ENCODE measurements at places on chromosomes 7 and 10.

DNA sequence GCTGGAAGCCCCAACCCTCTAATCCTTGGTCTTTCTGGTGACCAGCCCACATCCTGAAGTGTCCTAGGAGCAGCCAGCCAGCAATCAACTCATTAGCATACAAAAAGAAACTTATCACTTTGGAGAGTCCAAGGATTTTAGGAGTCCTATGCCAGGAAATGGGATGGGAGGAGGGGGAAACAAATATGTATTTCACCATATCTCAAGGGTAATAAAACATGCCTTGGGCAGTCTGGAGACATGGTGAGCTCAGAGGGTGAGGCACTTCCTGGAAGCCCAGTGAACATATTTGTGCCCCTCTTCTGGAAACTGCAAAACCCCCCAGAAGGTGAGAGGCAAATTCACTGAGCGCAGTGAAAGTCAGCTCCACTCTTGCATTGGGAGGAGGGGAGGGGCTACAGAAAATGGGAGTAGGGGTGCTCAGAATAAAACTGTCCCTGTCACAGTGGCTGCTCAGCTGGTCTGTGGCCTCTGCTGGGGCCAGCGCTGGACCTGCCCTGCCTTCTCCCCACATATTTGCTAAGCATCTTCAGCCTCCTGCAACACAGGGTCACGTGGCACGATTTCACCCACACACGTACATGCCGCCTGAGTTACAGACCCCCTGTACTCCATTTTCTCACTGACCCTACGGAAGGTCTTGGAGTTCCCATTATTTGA, 17.7 kb upstream of the ZMIZ1 start:
- DNase-seq = no peak

GRCh38 chr7:25779002-25779546, 372.9 kb upstream of the NFE2L3 start:
- DNase-seq = no peak

DNA sequence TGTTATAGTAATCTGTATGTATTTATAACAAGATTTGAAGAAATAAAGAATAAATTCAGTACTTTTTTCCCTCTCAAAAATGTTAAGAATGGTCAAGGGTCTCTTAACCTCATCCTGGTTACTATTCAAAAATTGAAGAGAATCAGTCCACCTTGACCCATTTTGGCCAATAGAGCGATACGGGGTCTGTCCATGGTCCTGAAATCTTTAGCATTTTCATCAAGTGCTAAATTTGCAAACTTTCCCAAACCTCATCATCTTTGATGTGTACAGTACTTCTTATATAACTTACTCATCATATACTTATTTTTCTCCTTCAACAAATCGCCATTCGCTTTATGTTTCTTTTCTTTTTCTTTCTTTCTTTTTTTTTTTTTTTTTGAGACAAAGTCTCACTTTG, 23.6 kb downstream of the TMEM178B start:
- DNase-seq = peak; percentile 13

GRCh38 chr10:44043646-44044375, 341.1 kb downstream of the CXCL12 start:
- peak; percentile 79 for DNase-seq

DNA sequence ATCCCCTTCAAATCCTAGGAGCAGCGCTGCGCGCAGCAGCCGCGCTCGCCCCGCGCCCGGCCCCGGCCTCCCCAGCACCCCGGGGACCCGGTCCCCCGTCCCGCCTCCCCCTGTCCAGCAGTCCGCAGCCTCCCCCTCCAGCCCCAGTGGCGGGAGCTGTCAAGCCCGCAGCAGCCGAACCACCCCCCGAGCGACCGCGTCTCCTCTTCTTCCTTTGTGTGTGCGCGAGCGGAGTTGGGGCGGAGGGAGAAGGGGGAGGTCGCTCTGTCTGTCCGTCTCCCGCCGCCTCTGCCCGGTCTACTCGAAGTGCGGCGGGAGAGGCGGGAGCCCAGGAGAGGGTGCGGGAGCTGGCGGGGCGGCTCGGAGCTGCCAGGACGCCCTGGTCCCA, 375 bp upstream of the CHN2 start:
- DNase-seq = peak; percentile 46

- DNase-seq = no peak
These were observed 18.4 kb downstream of the FAM53B start for GRCh38 chr10:124725791-124726190.

DNA sequence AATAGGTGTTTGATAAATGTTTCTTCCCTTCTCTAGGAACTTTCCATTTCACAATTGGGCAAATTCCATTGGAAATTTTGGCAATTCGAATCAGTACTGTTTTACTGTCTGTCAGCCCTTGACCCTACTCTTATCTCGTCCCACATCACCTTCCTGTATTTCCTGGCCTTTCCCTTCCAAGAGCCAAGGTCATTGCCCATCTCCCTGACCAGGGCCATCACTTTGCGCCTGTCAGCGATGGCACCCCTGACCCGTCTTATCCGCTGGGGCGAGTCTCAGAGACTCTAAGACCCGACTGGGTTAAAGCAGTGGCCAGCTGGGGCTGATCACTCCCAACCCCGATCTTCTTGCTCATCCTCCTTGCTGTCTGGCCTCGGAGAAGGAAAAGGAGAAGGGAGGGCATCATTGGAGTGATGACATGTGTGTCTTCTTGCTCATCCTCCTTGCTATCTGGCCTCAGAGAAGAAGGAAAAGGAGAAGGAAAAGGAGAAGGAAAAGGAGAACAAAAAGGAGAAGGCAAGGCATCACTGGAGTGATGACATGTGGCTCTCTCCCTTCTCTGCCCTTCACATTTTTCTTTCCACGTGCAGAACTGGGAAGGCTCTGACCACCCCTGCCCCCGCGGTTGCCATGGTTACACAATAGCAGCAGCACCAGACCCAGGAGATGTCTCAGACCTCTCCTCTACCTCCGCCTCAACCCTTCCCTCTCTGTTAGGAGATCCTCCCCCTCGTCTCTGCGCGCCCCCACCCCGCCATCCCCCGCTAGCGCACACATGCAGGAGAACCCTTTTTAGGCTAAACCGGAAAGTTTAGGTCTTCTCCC, 2.0 kb downstream of the SEMA3D start:
- DNase-seq = peak; percentile 83

DNA sequence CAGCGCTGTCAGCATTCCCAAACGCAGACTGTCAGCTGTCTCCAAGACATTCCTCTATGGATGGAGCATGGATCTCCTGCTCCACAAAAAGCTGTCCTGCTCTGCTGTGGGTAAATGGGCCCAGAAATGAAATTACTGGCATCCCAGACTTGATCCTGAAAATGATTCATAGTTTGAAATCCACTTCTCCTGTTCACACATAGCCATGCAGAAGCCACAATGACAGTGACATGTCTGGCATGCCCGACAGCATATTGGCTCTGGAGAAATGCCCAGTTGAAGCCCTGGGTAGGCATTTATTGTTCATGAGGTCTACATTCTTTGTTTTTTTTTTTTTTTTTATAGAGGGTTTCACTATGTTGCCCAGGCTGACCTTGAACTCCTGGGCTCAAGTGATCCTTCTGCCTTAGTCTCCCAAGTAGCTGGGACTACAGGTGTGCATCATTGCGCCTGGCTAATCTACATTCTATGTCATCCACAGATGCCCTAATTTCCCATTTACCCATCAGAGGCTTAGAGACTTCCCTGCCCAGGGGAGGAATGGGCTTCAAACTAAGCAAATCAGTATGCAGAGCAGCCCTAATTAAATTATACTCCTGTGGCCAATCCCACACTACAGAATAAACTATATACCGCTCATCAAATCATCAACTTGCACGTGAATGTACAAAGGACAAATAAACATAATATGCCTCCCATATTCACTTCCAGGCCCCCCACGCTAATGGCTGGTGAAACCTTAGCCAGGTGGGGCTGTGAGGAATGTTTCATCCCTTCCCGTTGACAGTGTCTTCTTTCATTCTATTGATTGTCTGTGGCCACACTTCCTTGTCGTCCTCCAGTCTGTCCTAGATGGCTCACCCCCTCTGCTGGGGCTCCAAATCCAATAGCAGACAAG, 61.8 kb upstream of the EEPD1 start:
- no peak for DNase-seq
